Retinal pigment epithelial cell (primary cell): ENCODE measurements at places on chromosomes 7 and 10.

DNA sequence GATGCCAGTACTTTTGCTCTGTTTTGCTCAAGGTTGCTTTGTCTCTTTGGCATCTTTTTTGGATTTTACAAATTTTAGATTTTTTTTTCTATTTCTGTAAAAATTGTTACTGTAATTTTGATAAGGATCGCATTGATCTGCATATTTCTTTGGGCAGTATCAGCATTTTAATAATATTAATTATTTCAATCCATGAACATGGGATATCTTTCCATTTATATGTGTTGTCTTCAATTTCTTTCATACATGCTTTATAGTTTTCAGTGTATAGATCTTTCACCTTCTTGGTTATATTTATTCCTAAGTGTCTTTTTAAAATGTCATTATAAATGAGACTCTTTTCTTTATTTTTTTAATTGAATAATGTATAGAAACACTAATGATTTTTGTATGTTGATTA is 301.6 kb upstream of the SEMA3D start:
- DNase-seq, result no peak

GRCh38 chr7:1845536-1846311 is 175.6 kb downstream of the ELFN1 start:
- DNase-seq, result no peak

- peak; percentile 59 for DNase-seq
These were observed 37.7 kb downstream of the LRMDA start for GRCh38 chr10:75469006-75469616.

GRCh38 chr7:155285833-155286232 is 11.8 kb upstream of the INSIG1 start:
- DNase-seq, result no peak

DNA sequence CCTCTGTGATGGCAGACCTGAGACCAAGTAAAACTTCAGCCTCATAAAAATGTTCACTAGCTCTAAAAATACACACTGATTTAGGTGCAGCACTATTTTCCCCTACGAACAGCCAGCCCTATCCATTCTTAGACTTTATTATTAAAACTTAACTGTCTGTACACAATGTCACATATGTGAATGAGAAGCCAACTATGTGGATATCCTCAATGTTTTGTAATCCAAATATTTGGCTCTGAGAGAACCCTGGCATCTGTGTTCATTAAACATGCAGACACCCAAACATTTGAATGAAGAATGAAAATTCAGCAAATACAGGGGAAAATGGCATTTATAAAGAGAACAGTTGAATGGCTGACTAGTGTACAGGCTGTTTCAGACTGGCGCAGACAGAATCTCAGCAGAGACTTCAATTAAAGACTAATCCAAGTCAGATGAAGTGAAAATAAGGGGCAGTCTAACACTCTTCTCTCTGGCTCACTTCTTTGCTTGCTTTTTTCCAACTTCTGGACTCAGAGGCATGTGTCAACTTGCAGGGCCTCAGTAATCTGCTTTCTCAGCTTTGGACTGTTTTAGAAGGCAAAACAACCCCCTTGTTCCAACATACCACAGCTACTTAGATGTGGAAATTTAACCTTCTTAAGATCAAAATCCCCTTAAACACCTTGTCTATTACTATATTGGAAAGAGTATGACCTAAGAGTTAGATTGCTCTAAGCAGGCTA is 47.4 kb upstream of the FAM180A start:
- peak; percentile 86 for DNase-seq
